ENCODE measurements at places on chromosomes 4 and X.

DNA sequence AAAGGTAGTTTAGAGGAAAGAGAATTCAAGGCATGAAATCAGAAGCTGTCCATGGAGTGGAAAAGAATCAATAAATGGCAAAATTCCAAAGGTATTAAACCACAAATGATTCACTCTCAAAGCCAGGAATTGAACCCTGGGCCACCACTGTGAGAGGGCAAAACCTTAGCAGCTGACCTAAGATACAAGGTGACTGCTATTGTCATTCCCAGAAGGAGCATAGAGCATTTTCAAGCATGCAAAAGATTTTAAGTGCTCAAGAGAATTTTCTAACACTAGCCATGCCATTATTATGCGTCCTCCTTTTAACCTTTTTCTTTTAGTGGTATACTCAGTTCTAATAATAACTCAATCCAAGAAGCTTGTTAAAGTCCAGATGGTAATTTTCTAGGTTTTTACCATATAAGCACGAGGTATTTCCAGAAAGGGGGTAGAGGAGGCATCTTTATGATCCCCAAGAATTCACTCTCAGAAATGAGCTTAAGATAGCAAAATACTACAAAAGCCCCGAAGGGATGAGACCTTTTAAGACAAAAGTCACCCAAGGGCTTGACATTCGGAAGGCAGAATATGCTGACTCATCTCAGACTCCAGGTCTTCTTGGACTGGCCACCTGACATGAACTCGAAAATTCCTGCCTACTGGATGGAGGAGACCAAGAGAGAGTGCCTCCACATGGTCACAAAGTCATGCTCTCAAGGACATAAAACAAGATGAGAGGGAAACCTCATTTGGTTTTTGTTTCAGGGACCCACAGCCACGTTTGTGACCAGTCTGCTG lies 13.8 kb upstream of the PAGE5 start:
- no peak for DNase-seq

GRCh38 chrX:39953879-39954278 lies 143.9 kb downstream of the BCOR start:
- no peak for DNase-seq

DNA sequence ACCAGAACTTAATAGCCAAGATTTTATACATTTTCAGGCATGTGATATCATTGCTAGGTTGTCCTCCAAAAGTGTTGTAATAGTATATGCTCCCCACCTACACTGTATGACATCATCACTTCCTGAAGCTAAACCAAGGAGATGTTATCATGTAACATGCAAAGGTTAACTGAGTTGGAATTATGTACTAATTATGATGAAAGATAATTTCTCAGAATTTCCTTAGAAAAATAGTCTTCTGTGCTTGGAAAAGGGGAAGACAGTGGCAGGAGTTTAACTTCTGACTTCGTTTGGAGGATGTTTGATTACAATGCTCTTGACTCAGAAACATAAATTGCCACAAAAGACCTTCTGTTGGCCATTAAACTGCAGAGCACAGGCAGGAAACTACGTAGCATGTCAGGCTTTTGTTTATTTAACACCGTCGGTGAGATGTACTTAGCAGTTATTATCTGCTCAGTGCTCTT lies 83.6 kb upstream of the GUCY1A1 start:
- DNase-seq: no peak

- no peak for DNase-seq
These were observed 541.9 kb upstream of the BOD1L1 start for GRCh38 chr4:14169460-14169859.

GRCh38 chr4:126174627-126175026 lies 859.9 kb downstream of the FAT4 start:
- no peak for DNase-seq

- DNase-seq: no peak
These were observed 177.6 kb upstream of the SPRY1 start for GRCh38 chr4:123218981-123219380.

GRCh38 chr4:55993994-55994663 lies 45.4 kb downstream of the CEP135 start:
- DNase-seq: no peak

- no peak for DNase-seq
These were observed 186.5 kb downstream of the MAB21L2 start for GRCh38 chr4:150768497-150768896.

DNA sequence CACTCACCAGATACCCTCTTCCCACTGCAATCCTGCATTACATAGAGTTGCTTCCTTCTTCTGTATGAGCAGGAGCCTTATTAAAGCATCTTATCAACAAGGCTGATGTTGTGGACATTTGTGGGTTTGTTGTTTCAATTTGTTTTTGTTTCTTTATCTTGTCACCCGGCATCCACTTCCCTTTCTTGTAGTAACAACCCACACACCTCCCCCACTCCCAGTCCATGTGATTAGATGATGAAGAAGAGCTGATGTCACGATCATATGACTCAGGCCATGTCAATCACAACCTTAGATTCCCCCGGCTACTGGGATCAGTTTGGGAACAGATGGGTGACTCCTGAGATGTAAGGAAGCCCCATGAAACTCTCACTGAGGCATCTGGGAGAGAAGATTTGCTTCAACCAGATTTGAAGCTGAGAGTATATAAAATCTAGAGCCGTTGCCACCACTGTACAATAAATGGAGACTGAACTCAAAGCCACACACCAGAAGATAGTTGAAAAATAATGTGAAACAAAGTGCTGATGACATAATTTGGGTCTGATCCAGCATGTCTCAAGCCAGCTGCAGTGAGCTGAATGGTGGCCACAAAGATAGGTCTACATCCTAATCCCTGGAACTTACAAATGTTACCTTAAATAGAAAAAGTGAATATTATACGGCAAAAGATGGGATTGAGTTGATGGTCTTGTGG lies 34.1 kb upstream of the SRD5A3 start:
- DNase-seq: no peak

DNA sequence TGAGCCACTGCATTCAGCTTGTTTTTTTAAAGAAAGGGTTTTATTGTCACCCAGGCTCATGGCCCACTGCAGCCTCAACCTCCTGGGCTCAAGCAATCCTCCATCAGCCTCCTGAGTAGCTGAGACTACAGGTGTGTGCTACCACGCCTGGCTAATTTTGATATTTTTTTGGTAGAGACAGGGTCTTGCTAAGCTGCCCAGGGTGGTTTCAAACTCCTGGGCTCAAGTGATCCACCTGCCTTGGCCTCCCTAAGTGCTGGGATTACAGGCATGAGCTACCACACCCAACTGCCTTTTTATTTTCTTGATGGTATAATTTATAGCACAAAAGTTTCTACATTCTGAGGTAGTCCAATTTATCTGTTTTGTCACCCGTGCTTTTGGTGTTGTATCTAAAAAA lies 38.9 kb downstream of the SAT1 start:
- DNase-seq: no peak

DNA sequence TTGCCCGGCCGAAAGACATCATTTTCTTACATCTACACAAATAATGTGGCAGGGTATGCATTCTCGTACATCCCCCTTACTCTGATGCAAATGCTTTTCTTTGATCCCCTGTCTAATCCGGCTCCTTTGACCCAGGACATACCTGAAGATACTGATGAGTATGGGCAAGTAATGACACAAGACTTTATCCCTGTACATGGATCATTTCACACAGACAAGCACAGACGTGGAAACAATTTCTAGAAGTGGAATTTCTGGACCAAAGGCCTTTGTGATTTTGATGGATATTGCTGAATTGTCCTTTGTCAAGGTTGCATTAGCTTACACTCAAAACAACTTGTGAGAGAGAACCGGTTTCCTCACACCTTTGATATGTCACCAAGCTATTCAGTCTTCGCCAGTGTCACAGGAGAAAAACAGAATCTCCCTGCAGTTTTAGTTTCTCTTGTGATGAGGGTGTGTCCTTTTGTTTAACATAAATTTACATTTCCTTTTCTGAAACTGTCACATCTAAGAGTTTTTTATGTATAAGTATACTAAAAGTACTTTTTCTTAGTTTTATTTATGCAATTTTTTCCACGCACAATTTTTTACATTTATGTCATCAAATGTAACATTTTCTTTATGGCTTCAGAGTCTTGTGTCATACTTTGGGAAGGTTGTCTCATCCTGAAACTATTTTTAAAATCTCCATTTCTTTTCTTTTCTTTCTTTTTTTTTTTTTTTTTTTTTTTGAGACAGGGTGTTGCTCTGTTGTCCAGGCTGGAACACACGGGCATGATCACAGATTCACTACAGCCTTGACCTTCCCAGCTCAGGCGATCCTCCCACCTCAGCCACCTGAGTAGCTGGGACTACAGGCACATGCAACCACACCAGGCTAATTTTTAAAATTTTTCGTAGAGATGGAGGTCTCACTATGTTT lies 25.2 kb downstream of the RWDD4 start:
- DNase-seq: no peak

DNA sequence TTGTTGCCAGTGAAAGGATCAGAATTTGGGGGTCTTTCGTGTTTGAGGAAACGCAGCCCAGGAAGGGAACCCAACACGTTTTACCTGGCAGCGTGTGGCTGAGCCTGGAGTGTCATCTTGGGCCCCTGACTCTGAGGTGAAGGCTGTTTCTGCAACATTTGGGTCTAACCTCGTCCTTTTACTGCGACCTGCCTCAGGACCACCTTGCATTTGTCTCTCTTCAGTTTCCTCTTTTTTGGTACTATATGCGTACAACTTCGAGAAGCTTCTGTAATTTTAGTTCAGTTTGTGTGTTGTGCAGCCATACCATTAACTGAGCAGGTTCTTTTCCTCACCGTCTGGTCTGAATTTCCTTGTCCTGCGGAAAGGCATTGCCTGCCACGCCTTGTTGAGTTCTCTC lies 61.5 kb downstream of the TMEM131L start:
- no peak for DNase-seq
